Smooth muscle cell of the brain vasculature (primary cell): ENCODE measurements at places on chromosomes 4 and X.

GRCh38 chrX:65601126-65601525 lies 66.3 kb upstream of the MSN start:
- DNase-seq, result no peak

- no peak for DNase-seq
These were observed 104.3 kb upstream of the TTC29 start for GRCh38 chr4:147049946-147050345.

- no peak for DNase-seq
These were observed at the start of gene BCOR for GRCh38 chrX:40097504-40098263. Gene BCOR (minus strand): TSS chrX:40097958. CDS start chrX:40077929, 20,029 bp downstream.

GRCh38 chr4:40114206-40114605 lies 57.6 kb downstream of the N4BP2 start:
- no peak for DNase-seq

DNA sequence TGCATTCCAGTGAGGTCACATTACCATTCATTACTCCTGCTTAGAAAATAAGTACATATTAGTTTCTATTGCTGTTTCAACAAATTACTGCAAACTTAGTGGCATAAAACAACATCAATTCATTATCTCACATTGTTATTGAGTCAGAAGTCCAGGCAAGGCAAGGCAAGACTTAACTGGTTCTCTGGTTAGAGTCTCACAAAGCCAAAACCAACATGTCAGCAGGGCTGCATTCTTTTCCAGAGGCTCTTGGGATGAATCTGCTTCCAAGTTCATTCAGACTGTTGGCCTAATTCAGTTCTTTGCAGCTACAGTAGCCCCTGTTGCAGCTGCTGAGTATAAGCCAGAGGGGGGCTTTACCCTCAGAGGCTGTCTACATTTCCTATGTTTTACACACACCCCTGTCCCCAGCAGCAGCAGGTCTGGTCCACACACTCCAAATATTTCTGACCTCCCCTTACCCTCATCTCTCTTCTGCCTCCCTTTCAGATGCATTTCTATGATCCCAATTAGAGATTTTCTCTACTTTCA lies 892.1 kb upstream of the EPHA5 start:
- DNase-seq, result no peak

DNA sequence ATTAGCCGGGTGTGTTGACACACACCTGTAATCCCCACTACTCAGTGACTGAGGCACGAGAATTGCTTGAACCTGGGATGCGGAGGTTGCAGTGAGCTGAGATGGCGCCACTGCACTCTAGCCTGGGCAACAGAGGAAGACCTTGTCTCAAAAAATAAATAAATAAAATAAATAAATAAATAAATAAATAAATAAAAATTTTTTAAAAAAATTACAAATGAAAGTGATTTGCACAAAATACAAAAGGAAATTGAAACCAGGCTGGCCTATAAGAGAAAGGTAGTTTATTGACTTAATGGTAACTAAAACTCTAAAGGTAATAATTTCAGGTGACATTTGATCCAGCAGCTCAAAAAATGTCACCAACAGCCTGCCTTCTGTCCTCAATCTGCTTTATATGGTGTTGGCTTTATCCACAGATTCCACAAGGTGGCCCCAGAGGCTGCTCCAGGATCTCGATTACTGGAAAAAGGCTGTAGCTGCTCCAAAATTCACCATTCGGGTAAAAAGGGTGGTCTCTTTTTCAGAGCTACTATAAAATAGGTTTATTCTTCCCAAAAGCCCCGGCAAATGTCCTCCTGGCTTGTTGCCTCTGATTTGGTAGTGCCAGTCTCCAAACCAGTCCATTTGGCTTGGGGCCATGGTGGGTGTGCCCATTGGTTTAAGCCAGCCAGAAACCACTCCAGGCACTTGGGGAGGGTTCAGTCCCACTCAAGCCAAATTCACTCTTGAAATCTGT lies 61.4 kb upstream of the TRIM2 start:
- peak; percentile 49 for DNase-seq

DNA sequence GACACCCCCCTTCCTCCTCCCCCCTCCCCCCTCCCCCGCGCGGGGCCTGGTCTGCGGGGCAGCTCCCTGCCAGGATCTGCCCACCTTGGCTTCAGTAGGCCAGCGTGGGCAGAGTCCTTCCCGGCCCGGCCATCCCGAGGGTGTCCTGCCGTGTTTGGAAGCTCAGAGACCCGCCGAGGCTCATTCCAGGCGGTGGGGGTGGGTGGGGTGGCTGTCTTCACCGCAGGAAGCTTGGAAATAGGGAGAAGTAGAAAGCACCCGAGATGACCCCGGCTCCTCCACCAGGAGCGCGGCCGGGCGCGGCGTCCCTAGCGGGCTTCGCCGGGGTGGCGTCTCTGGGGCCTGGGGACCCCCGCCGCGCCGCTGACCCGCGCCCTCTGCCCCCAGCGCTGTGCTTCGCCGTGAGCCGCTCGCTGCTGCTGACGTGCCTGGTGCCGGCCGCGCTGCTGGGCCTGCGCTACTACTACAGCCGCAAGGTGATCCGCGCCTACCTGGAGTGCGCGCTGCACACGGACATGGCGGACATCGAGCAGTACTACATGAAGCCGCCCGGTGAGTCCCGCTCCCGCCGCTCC lies 1.6 kb downstream of the NAT8L start:
- DNase-seq, result no peak

DNA sequence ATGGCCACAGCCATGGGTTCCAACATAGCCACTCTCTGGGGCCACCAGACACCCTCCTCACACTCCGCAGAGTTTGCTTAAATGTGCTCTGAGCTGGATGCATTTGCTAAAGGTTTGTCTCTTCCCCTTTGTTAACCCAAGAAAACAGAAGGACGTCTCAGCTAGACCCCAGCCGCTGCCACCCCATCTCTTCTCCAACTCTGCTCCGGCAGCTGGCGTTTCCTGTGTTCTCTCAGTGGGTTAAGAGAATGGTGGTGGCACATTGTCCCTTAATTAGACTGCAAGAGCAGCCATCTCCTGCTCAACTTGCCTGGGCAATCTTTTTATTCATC lies 43.7 kb upstream of the FAM9C start:
- DNase-seq, result no peak

DNA sequence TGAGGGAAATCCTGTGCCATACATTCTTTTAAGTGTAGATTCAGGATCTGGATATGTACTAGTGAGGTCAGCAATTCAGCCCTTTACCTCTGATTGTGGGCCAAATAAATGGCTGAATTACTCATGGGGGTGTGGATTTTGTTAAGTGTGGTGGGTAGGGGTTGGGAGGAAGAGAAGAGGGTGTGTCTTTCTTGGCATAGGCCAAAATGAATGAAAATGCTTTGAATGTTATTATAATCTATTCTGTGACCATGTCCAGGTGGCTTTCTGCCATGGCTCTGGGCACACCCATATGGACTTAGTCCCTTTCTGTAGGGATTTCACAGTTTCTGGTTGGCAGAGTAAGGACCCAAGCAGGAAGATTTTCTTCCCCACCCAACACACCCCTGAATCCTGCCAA lies 244.3 kb downstream of the CBR4 start:
- no peak for DNase-seq

DNA sequence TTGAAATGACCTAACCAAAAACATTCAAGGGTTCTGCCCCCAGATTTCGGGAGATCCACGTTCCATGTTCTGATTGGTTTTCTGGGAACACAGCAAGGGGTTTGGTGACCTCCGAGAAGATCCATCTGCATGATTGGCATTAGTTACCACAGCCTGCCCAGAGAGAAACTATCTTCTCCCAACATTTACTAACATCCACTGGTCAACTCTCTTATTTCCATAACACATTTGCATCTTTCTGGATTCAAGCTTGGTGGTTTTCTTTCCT lies 15.6 kb downstream of the SHOX start:
- DNase-seq, result no peak

DNA sequence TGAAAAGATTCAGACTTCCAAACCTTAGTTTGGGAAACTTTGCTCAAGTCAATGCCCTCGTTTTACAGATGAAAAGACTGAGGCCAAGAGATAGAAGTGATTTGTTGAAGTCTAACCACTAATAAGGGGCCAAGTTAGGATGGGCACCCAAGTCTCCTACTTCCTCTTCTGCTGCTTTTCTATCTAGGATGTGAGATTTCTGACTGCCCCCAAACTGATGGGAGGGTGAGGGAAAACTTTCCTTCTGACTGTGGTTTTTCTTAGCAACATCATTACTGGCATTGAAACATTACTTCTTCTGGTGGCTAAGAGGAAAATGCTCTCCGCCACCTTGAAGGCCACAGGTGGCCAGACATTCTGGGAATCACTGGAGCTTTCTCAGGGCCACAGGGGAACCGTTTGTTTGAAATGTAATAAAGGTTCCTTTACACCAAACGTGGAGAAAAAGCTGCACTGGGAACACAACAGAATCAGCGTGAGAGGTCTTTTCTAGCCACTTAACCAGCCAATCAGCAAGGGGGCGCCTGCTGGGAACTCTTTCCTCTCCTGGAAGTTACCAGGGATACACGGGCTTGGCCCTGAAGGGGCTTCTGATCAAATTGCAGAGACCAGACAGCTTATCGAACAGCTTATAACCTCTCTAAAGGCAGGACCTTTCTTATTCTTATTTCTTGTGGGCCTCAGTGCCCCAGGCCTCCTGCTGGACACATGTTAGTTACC lies 115.9 kb upstream of the TEX13D start:
- no peak for DNase-seq

DNA sequence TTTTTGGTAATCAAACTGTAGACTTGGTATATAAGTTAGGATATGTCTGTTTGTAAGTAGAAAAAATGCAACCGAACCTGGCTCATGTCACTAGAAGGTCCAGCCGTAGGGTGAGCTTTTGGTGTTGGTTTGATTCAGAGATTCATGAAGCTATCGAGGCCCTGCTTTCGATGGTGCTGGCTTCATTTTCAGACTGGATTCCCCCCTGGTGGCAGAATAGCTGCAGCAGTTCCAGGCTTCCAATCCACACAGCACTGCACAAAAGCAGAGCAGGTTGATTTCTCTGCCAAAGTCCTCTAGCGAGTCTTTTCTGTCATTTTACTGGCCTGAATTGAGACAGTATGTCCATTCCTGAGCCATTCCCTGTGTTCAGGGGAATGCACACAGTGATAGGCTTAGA lies 33.1 kb downstream of the PDK3 start:
- no peak for DNase-seq

GRCh38 chr4:25347473-25347872 lies 29.6 kb upstream of the ANAPC4 start:
- no peak for DNase-seq

DNA sequence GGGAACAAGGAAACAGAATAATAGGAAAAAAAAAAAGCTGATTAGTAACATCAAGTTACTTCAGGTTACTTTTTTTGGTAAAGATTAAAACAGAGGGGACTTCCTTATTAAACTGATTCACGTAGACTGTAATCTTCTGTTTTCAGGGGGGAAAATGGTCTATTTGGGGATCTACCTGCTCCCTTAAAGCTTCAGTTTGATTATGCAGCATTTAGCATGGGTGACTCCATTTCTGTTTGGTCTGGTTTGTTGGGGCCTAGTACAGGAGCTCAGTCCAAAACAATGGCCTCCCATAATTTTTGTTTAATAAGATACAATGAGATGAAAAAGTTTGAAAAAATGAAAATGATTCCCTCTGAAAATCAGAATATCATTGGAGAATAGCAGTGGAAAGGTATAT lies 34.6 kb downstream of the TEC start:
- no peak for DNase-seq

- no peak for DNase-seq
These were observed 460.6 kb downstream of the NAF1 start for GRCh38 chr4:162706051-162706450.

DNA sequence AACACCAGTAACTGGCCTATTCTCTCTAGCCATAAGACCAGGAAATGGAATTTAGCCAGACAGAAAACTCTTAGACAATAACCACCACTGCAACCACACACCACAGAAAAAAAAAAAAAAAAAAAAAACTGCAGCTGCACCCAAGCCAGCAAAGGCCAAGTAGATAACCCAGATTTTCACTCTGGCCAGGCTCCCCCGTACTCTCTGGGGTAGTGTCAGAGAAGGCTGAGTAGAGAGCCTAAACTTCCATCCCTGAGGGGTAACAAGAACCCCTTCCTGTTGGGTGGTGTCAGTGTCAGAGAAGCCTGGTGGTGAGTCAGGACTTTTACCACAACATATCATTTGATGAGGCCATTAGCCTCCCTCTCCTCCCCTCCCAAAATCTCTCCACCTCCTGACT lies 5.6 kb upstream of the DLG3 start:
- DNase-seq, result no peak

GRCh38 chr4:150773729-150774449 lies 191.9 kb downstream of the MAB21L2 start:
- no peak for DNase-seq

DNA sequence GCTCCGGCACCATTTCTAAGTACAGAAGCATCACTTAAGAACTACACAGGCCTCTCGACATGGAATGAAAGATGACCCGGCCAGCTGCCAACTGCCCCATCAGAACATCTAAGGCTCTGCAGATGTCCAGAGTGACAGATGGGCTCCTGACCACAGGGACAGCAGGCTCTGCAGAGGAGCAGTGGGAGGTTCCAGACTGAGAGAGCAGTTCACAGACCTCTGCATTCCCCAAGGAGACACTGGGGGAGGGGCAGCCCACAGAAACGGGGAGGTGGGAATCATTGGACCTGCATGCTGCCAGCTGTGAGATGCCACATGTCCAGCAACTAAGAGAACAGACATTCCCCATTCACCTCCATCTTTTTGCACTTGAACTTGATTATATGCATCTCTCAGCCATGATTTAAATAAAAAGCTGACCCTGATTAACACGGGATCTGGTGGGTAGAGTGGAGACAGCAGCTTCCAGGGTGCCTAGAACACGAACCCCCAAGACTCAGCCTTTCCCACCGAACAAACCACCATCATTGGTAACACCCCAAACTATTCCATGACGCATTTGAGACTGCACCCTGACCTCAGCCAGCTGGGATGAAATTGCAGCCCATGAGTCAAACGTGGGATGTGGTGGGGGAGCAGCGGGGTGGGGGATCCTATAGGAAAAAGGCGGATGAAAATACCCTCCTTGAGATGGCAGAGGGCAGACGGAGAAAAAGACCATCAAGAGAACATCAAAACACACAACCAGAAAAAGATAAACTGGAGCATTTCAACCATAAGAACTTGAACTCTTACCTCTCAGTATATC lies 47.2 kb downstream of the AFAP1 start:
- DNase-seq, result peak; percentile 82

DNA sequence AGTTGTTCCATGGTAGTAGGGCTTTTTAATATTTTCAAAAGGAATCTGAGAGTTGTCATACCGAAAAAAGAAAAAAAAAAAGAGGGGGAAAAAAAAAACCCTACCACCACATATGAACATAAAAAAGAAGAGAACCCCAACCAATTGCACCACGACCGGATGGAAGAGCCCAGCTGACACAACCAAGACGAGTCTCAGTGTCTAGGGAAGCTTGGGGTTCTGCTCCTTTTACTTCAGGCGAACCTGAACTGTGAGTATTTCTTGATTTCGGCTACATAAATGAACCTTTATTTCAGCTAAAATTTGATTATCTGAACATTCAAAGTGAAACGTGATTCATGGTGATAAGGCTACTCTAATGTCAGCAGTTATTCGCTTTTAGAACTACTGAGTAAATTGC lies at the start of gene GPR34:
GPR34 (plus strand) TSS at position 139 of the 400 bp plus-strand sequence. CDS start 6,661 bp downstream, outside the sequence.
- no peak for DNase-seq

DNA sequence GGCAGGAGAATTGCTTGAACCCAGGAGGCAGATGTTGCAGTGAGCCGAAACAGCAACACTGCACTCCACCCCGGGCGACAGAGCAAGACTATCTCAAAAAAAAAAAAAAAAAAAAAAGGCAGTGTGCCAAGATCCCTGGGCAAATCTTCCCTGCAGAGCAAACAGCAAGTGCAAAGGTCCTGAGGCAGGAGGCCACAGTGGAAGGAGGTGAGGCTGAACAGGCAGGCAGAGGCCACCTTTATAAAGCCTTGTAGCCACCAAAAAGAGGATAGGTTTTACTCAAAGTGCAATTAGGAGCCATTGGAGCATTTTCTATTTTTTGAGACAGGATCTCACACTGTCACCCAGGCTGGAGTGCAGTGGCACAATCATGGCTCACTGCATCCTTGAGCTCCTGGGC lies 45.1 kb upstream of the TLR2 start:
- DNase-seq, result no peak
